ENCODE measurements at places on chromosomes 12 and 14.
A peak's percentile ranks its signal among the peaks of the same experiment; 100 is the strongest.

DNA sequence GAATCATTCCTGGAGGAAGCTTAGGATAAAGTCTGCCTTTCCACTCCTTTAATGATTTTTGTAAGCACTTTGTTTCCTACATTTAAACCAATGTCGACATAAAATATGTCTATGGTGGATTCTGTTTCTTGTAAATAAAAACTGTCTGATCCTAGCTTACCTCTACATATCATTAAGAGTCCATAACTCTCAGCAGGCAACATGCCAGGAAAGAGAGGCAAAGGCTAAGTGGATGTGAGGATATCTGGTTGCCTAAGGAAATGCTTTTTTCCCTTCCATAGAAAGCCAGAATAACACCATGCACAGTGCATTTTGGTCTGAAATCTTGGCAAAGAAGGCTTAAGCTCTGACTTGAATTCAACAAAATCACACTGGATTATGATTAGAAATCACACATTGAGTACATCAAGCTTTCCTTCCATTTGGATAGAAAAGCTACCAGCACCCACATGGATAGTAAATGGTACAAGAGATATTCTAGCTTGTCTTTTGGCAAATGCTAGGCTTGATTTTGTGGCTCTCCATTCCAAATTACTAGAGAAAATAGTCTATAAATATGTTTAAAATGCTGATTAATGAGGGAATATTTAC lies 57.0 kb upstream of the CNTN1 start:
- DNase-seq, result no peak
- H3K4me3 ChIP-seq, result no peak overlapping the region
- H3K4me1 ChIP-seq, result no peaks in the 10 kb centered on the region
- H3K27ac ChIP-seq, result no peak overlapping the region
- H3K27me3 ChIP-seq, result no peaks in the 10 kb centered on the region

DNA sequence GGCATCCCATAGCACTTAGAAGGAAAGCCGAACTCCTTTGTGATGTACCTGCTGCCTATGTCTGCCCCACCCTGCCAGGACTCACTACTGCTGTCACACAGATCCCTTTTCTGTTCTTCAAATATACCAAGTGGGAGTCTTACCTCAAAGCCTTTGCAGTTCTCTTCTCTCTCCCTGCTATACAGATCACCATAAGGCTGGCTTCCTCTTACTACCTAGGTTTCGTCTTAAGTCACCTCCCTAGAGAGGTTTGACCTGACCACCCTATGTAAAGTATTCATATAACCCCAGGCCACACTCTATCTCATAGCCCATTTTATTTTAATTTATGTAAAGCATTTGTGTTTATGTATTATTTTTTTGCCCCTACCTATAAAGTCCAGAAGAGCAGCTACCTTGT lies 117.6 kb downstream of the CRADD start:
- no peak for DNase-seq
- no peaks in the 10 kb centered on the region for H3K4me1 ChIP-seq
- no peaks in the 10 kb centered on the region for H3K36me3 ChIP-seq
- H3K27ac ChIP-seq, result no peak overlapping the region
- H3K4me3 ChIP-seq, result no peak overlapping the region

- H3K27ac ChIP-seq, result no peak overlapping the region
- no peak for DNase-seq
- H3K4me1 ChIP-seq, result peaks cover 10% of the 10 kb centered on the region
Measured at GRCh38 chr12:52539083-52539820, 13.7 kb downstream of the KRT71 start.

- H3K4me1 ChIP-seq, result no peaks in the 10 kb centered on the region
- H3K36me3 ChIP-seq, result no peaks in the 10 kb centered on the region
- H3K27ac ChIP-seq, result no peak overlapping the region
- no peak overlapping the region for H3K4me3 ChIP-seq
- H3K27me3 ChIP-seq, result no peaks in the 10 kb centered on the region
Measured at GRCh38 chr12:19154686-19155085, 25.2 kb downstream of the PLEKHA5 start.

DNA sequence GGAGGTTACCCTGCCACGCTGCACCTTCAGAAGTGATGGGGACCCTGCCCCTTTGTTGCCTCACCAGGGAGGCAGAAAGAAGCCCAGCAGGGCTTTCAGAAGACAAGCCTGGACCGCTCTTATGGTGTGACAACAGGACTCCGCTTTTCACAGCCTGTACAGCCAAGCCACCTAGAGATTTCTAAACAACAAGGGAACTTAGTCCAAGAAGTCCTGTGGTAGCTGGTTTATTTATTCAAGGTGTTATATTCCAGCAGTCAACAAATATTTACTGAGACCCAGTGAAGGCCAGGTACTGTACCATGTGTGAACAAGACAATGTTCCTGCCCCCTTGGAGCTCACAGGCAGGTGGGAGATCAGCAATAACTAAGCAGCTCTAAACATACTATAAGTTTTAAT lies 4.0 kb upstream of the TMEM229B start:
- DNase-seq, result no peak
- no peak overlapping the region for H3K27ac ChIP-seq

DNA sequence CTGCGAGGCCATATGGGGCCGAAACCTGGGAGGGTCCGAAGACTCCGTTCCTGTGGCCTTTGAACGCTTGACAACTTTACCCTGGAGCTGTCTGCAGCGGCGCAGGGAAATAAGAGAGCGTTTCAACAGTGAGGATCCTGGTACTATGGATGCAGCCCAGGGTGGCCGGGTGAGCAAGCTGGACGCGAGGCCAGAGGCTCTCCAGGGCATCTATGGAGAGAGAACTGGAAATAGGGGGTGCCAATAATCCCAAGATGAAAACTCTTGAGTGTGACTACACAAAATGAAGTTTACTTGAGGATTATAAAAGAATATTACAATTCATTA lies 1.1 kb upstream of the ABCC9 start:
- no peak overlapping the region for H3K27ac ChIP-seq
- H3K36me3 ChIP-seq, result no peaks in the 10 kb centered on the region
- no peak overlapping the region for H3K4me3 ChIP-seq
- H3K27me3 ChIP-seq, result no peaks in the 10 kb centered on the region

DNA sequence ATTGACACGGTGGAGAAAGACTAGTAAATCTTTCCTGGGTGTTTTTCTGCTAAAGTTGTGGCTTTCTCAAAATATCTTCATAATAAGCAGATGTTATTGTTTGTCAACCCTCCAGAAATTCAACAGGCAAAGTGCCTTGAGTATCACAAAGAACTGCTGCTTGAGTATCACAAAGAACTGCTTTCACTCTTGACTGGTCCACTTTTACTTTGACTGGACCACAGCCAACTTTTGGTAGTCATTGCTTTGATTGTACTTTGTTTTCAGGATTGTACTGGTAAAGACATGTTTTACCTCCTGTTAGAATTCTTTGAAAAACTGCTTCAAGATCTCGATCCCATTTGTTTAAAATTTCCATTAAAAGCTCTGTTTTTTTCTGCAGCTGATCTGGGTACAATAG lies 62.6 kb downstream of the PDZRN4 start:
- H3K27me3 ChIP-seq, result no peaks in the 10 kb centered on the region
- H3K36me3 ChIP-seq, result no peaks in the 10 kb centered on the region
- no peaks in the 10 kb centered on the region for H3K4me1 ChIP-seq
- no peak overlapping the region for H3K27ac ChIP-seq

- no peak overlapping the region for H3K27ac ChIP-seq
- H3K4me1 ChIP-seq, result no peaks in the 10 kb centered on the region
- no peaks in the 10 kb centered on the region for H3K36me3 ChIP-seq
- DNase-seq, result no peak
Measured at GRCh38 chr12:49809381-49809905, 18.8 kb downstream of the NCKAP5L start.

GRCh38 chr12:76720068-76720467 lies 43.8 kb upstream of the ZDHHC17 start:
- H3K27ac ChIP-seq, result no peak overlapping the region
- no peaks in the 10 kb centered on the region for H3K36me3 ChIP-seq
- H3K4me1 ChIP-seq, result no peaks in the 10 kb centered on the region
- DNase-seq, result no peak
- no peaks in the 10 kb centered on the region for H3K27me3 ChIP-seq

- H3K4me3 ChIP-seq, result no peak overlapping the region
- no peaks in the 10 kb centered on the region for H3K27me3 ChIP-seq
- no peak overlapping the region for H3K27ac ChIP-seq
- no peaks in the 10 kb centered on the region for H3K36me3 ChIP-seq
- no peak for DNase-seq
Measured at GRCh38 chr14:75242546-75243273, 35.9 kb upstream of the FOS start.

DNA sequence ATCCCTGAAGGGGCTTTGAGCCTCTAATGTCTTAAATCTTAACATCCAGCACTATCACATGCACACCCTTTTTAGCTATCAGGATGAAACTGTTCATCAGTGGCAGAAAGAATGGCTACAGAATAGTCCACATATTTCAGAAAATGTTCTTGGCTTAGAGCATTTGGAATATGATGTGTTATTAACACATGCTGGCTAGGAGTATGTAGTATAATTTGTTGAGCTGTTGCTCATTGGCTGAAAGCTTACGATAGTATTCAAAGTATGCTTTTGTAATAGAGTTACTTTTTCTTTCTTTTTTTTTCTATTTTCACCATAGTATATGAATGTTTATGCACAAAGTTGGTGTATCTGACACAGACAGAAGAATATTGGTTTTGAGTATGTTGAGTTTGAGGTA lies 55.1 kb downstream of the MNAT1 start:
- no peak overlapping the region for H3K4me3 ChIP-seq
- no peaks in the 10 kb centered on the region for H3K27me3 ChIP-seq
- no peak overlapping the region for H3K27ac ChIP-seq
- no peaks in the 10 kb centered on the region for H3K4me1 ChIP-seq

GRCh38 chr12:9699898-9700605 lies 30.5 kb downstream of the CLEC2D start:
- no peaks in the 10 kb centered on the region for H3K36me3 ChIP-seq
- no peak for DNase-seq
- H3K4me1 ChIP-seq, result no peaks in the 10 kb centered on the region
- no peak overlapping the region for H3K4me3 ChIP-seq
- no peak overlapping the region for H3K27ac ChIP-seq

- DNase-seq, result no peak
- peak overlapping the region; percentile 80 for H3K27ac ChIP-seq
- no peaks in the 10 kb centered on the region for H3K36me3 ChIP-seq
- H3K4me1 ChIP-seq, result no peaks in the 10 kb centered on the region
- no peaks in the 10 kb centered on the region for H3K27me3 ChIP-seq
Measured at GRCh38 chr12:75933101-75933500, 98.5 kb downstream of the PHLDA1 start.

DNA sequence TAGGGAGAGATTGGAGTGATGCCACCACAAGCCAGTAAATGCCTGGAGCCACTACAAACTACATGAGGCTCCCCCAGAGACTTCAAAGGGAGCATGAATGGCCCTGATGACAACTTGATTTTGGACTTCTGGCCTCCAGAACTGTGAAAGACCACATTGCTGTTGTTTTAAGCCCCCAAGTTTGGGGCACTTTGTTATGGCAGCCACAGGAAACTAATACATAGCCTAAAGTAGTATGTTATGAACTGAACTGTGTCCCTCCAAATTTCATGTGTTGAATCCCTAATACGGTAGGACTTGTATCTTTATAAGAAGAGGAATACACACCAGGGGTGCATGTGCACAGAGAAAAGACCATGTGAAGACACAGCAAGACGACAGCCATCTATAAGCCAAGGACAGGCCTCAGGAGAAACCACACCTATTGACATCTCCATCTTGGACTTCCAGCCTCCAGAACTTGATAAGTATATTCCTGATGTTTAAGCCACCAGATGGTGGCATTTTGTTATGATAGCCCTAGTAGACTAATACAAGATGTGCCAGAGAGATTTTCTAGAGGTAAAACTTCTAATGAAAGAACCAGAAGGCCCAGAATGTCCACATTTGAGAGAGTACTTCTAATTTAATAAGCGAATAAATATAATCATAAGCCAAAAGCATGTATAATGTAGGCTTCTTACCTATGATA lies 127.1 kb upstream of the BMP4 start:
- DNase-seq, result no peak
- H3K27me3 ChIP-seq, result no peaks in the 10 kb centered on the region
- H3K27ac ChIP-seq, result no peak overlapping the region
- no peaks in the 10 kb centered on the region for H3K36me3 ChIP-seq
- no peaks in the 10 kb centered on the region for H3K4me1 ChIP-seq

- H3K27me3 ChIP-seq, result no peaks in the 10 kb centered on the region
- H3K4me3 ChIP-seq, result no peak overlapping the region
- no peaks in the 10 kb centered on the region for H3K36me3 ChIP-seq
- no peak overlapping the region for H3K27ac ChIP-seq
Measured at GRCh38 chr12:47350062-47350408, 270.3 kb upstream of the AMIGO2 start.

GRCh38 chr14:20668969-20669368 lies 15.4 kb upstream of the RNASE4 start:
- no peak overlapping the region for H3K4me3 ChIP-seq
- no peaks in the 10 kb centered on the region for H3K27me3 ChIP-seq

DNA sequence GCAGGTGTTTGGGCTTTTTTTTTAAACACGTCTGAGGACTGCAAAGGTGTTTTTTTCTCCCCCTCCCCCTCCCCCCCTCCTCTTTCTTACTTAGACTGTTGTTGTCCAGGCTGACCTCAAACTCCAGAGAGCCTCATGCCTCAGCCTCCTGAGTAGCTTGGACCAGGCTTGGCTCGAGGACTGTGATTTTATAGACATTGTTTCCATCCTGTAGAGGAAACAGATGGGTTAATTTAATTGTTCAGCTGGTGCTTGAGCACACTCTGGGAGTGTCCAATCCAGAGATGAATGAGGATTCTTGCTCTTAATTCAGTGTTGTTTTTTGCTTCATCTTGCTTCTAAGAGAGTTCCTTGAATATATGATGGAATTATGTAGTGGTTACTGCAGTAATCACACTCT lies 42.1 kb downstream of the RASSF3 start:
- no peak overlapping the region for H3K4me3 ChIP-seq
- no peaks in the 10 kb centered on the region for H3K36me3 ChIP-seq
- H3K4me1 ChIP-seq, result peaks cover 60% of the 10 kb centered on the region
- peak overlapping the region; percentile 81 for H3K27ac ChIP-seq
- no peak for DNase-seq
- no peaks in the 10 kb centered on the region for H3K27me3 ChIP-seq

DNA sequence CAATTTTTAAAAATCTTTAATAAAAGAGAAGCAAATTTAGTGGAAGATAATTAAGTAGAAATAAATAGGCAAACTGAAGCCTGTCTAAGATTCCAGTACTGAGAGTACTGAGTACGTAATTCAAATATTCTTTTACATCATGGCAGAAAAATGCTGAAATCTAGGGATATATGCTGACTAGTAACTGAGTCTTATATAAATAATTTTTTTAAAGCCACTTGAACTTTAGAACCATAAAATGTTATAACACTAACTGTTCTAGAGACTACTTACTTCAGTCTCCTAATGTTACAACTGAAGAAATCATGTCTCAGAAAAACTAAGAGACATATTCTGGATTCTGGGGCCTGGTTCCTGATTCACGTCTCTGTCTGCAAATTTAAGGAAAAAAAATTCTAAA lies 230.6 kb upstream of the PLEKHG7 start:
- H3K36me3 ChIP-seq, result no peaks in the 10 kb centered on the region
- no peak overlapping the region for H3K4me3 ChIP-seq
- H3K27ac ChIP-seq, result no peak overlapping the region
- no peak for DNase-seq

GRCh38 chr12:51591016-51591901 lies at the start of gene SCN8A:
Gene SCN8A, plus strand, starts transcription at chr12:51591233. Its CDS starts 71,585 bp downstream, at chr12:51662818.
- peaks cover 11% of the 10 kb centered on the region for H3K4me1 ChIP-seq
- no peak for DNase-seq
- peak within 1 kb of the TSS; percentile 62 for H3K27ac ChIP-seq
- peak within 1 kb of the TSS; percentile 83 for H3K4me3 ChIP-seq
- no peaks in the 10 kb centered on the region for H3K27me3 ChIP-seq
- no peaks in the 10 kb centered on the region for H3K36me3 ChIP-seq

Data from Panc1 (cell line).